ENCODE measurements at places on chromosomes 2 and 18.

GRCh38 chr18:55224086-55224625, 264.9 kb upstream of the CCDC68 start:
- DNase-seq: no peak

- DNase-seq: peak; percentile 41
These were observed 910.4 kb upstream of the GYPC start for GRCh38 chr2:125745514-125745913.

DNA sequence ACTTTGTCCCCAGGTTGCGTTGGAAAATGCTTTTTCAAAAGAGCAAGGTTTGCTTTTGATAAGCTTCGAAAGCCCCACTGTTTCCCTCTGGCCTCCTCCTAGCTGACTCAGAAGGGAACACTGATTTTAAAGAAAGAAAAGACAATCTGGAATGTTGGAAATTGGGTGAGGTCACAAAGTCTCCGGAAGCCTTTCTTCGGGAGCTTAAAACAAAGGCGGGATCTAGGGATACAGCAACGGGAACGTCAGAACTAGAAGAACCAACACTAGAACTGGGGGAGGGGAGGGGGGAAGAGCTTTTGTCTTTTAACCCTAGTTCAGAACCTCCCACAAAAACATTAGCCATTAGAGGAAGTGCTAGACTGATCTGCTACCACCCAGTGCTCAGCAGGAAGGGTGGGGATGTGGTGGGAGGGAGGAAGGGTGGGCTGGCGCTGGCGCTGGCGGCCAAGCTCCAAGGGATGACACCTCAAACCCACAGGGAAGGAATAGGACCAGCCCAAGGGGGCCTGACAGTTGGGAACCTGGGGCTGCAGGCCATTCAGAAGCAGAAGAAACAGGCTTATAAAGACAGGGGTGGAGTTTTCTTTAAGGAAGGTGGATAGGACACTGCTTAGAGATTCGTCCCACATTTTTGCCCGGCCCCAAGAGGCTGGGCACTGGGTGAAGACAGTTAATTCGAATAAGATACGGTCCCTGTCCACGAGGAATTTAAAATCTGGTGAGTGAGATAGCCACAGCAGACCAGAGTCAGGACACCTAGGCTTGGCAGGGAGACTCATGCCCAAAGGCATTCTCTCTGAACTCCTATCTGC, 1.7 kb downstream of the TMSB10 start:
- no peak for DNase-seq

DNA sequence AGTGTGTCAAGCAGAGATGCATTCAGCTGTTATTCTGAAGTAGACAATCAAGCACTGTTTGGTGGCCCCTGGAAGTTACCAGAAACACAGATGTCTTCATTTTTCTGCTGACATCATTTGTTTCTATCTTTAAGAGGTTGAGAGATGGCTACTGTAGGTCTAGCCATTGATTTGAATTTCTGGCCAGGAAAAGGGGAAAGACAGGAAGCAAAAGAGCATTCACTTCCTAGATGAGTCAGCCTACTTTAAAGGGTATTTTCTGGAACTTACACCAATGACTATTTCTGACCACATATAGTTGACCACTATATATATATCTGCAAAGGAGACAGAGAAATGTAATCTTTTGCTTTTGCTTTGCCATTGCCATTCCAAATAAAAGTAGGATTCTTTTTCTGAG, 900.1 kb upstream of the SOX11 start:
- no peak for DNase-seq

- DNase-seq: no peak
These were observed 360.7 kb downstream of the TMX3 start for GRCh38 chr18:68354176-68354575.

DNA sequence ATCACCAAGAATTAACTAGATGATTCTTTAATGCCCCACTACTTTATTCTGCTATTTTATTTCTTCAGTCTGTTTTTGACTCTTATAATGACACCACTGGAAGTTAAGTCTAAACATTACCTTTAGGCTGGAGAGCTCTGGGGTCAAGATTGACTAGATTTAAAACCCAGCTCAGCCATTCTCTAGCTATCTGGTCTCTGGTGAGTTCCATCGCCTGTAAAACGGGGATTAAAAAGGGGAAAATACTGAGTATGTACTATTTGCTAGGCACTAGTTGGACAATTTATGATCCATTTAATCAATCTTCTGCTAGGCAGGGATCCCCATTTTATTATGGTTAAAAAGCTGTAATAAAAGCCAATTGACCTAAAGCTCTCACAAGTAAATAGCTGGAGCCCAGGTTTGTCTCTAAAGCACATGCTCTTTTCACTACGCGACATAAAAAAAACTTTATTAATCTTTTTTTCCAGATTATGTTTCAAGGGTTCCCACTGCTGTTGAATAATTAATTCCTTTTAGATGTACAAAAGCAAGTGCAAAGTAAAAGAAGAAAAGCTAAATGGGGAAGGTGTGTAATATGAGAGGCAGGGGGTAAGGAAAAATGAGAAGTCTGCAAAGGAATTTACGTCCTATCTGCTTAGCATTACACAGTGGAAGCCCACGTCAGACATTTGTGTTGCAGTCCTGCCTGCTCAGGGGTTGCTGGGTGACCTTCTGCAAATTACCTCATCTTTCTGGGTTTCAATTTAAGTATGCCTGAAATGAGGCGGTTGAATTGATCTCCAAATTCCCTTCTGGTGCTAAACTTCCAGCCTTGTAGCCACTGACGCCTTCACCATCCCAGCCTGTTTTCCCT, 918 bp upstream of the NABP1 start:
- no peak for DNase-seq

DNA sequence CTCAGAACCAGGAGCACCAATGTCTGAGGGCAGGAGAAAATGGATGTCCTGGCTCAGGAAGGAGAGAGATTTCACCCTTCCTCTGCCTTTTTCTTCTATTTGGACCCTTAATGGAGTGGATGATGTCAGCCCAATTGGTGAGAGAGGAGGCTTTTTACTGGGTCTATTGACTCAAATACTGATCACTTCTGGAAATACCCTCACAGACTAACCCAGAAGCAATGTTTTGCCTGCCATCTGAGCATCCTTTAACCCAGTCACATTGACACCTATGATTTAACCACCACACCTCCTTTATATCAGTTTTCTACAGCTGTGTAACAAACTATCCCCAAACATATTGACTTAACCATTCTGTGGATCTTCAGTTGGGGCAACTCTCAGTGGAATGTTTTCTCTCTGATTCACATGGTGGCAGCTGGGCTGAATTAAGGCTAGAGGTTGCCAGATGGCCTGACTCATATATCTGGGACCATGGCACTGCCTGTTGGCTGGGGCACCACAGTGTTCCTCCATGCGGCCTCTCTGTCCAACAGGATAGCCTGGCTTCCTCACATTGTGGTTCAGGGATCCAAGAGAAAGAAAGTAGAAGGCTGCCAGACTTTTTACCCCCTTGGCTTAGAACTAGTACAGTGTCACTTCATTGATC, 18.2 kb upstream of the MBOAT2 start:
- DNase-seq: no peak

GRCh38 chr2:28370354-28370753, 22.3 kb upstream of the FOSL2 start:
- no peak for DNase-seq

GRCh38 chr18:22643731-22644130, 226.0 kb upstream of the CTAGE1 start:
- no peak for DNase-seq

GRCh38 chr2:86224645-86225355, 25.5 kb downstream of the MRPL35 start:
- DNase-seq: no peak

GRCh38 chr2:236512267-236512666, 57.4 kb upstream of the ACKR3 start:
- DNase-seq: no peak

- no peak for DNase-seq
These were observed 287.7 kb upstream of the ZSWIM2 start for GRCh38 chr2:187136646-187137045.

DNA sequence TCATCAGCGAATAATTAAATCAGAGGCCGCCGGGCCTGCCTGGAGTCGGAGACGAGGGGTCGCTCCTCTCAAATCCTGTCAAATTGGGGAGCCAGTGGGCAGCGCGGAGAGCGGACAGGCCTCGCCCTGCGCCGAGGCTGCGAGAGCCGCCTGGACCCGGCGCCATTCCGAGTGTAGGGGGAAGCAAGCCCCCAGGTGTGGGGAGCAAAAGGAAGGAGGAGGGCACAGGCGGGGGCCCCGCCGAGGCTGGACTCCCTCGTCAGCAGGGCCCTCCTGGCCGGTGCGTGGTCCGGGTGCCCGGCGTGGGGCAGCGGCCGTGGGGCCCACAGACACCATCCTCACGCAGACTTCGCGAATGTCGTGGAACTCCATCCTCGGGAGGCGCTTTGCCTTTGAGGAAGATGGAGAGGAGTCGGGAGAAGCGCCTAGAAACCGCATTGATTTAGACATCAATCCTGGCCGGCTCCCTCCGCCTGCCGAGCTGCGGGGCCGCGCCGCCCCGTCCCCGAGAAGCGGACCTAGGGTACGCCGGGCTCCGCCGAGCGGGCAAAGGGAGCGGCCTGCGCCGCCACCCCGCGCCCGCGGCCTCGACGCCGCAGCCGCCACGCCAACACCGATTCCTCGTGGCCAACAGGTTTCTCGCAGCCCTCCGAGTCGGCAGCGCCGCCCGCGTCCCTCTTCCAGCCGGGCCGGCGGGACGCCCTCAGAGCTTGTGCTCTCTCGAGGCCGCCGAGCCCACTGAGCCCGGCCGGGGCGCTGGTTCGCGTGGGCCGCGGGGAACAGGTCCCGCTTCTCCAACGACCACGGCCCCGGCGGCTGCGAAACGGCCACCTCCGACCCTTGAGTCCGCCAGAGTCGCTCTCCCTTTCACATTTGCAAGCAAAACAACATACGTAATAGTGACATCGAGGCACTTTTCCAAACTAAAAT, 6.7 kb upstream of the ONECUT2 start:
- peak; percentile 29 for DNase-seq

DNA sequence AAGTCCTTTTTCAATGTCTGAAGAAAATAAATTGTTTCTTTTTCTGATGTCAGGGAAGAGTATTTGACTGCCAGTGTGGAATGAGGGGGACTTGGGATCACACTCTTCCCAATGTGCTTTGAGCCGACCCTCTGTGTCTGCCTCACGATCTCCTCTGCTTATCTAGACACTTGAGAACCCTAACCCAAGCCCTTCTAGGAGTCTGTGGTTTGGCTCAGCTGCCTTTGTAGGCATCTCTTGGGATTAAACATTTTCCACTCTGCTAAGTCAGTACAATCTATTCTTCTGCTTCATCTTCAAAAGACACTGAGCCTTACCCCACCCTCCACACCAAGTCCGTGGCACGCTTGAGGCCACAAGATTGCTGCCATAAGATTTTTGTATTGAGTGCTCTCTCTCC, 19.4 kb downstream of the FAM110C start:
- no peak for DNase-seq

GRCh38 chr2:145654746-145655145, 1134.8 kb upstream of the ZEB2 start:
- DNase-seq: no peak

GRCh38 chr18:21004726-21005125, 106.9 kb downstream of the ROCK1 start:
- no peak for DNase-seq

- no peak for DNase-seq
These were observed 15.9 kb upstream of the ZBTB14 start for GRCh38 chr18:5311301-5311989.

DNA sequence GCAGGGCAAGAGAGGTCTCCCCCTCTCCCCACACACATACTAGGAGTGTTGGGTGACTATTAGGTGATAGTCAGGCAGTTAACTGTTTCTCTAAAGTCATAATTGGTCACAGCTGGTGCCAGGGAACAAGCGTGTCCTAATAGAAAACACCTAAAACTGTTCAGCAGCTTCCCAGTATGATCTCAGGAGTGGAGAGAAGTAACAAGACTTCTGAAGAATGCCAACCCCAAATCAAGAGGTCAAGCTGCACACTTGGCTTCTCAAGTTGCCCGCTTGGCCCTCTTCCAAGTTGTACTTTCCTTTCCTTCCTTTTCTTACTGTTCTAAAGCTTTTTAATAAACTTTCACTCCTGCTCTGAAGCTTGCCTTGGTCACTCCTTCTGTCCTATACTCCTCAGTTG, 22.4 kb upstream of the STAT1 start:
- no peak for DNase-seq

- DNase-seq: no peak
These were observed 12.7 kb downstream of the CCNYL1 start for GRCh38 chr2:207724113-207724512.

DNA sequence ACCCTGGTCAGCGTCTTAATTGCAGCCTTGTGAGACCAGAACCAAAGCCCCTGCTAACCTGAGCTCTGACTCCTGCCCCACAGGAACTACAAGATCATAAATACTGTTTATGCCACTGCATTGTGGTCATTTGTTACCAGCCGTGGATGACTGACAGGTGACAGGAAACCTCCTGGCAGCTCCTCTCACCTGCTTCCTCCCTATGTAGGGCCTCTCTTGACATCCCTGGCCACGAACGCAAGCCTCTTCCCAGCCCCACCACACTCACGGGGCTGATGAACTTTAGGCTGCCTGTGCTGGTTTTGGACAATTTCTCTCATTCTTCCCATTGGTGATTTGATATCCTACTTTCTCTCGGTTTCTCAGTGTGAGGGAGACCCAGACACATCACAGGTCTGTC, 357.2 kb upstream of the MYT1L start:
- no peak for DNase-seq

GRCh38 chr2:126884861-126885750, 13.6 kb upstream of the TEX51 start:
- no peak for DNase-seq

DNA sequence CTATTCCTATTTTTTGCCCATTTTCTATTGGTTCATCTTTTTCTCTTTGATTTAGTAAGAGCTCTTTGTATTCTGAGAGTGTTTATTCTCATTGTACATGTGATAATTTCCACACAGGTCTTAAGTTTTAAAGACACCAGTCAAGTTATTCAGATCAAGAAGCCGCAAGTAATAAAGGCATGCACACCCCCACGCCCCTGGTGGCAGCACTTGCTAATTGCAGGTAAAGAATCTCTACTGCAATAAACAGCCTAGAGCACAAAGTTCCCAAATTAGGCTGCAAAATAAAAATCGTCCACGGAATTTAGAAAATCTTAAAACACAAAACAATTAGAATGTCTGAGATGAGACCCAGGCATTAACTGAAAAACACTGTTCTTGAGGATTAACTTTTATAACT, 45.2 kb downstream of the ST3GAL5 start:
- no peak for DNase-seq

GRCh38 chr2:29309090-29310029, 194.1 kb downstream of the CLIP4 start:
- peak; percentile 65 for DNase-seq

DNA sequence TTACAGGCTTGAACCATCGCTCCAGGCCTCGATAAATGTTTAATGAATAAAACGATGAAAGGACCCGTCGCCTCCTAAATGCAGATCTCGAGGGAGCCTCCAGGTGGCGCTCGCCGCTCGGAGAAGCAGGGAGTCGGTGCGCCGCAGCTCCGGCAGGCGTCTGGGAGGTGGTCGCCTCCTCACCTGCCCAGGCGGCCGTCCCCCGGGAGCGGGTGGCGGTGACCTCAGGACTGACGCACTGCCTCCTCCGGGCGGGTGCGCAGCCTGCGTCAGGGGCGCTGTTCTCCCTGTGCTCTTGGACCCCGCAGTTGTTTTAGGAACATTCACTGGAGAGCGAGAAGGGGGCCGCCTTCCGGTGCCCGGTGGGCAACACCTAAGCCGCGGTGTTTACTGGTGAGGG, 38.6 kb upstream of the POLE4 start:
- DNase-seq: peak; percentile 80
